NCI-H2081 treated with DMSO at 0.1 percent for 48 hours (cell line): ENCODE measurements at places on chromosomes 11 and 22.

GRCh38 chr22:46948411-46949144, 186.1 kb downstream of the TBC1D22A start:
- no peak for DNase-seq

GRCh38 chr22:39979458-39979857, 15.3 kb upstream of the FAM83F start:
- no peak for DNase-seq

DNA sequence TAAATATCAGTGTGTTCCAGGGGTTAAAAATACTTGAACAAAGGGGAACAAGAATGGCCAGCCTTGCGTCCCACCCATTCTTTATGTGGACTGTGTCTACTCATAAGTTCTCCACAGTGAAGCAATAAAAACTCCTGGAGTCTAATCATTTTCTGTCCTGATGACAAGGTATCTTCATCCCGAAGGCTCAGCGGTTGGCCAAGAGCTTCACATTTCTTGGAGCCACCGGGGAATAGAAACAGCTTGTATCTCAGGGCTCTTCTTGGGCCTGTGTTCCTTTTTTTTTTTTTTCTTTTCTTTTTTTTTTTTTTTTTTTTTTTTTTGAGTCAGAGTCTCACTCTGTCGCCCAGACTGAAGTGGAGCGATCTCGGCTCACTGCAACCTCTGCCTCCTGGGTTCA, 36.8 kb upstream of the ADORA2A start:
- no peak for DNase-seq

- DNase-seq = no peak
Measured at GRCh38 chr11:96967616-96968015, 577.8 kb downstream of the JRKL start.

- DNase-seq = no peak
Measured at GRCh38 chr11:1838426-1839144, at the start of gene TNNI2. TSS of gene TNNI2 (plus strand) at chr11:1838981. CDS start at chr11:1839697, 716 bp downstream.

DNA sequence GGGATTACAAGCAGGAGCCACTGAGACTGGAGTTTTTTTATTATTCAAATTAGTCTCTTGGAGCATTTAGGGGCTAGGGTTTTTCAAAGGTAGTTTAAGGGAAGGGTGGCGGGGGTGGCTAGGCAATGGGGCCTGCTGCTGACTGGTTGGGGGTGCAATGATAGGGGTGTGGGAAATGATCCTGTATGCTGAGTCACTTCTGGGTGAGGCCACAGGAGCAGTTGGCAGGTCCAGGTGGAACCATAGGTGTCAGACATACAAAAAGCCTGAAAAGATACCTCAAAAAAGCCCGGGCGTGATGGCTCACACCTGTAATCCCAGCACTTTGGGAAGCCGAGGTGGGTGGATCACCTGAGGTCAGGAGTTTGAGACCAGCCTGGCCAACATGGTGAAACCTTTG, 13.7 kb downstream of the MTFP1 start:
- DNase-seq = no peak

GRCh38 chr11:127117231-127117739, 116.7 kb upstream of the KIRREL3 start:
- DNase-seq = no peak

GRCh38 chr11:134755535-134755934, 343.5 kb upstream of the B3GAT1 start:
- no peak for DNase-seq

- DNase-seq = no peak
Measured at GRCh38 chr22:25548866-25549464, 15.5 kb upstream of the GRK3 start.

- DNase-seq = no peak
Measured at GRCh38 chr11:103929170-103929903, 107.1 kb upstream of the DDI1 start.

DNA sequence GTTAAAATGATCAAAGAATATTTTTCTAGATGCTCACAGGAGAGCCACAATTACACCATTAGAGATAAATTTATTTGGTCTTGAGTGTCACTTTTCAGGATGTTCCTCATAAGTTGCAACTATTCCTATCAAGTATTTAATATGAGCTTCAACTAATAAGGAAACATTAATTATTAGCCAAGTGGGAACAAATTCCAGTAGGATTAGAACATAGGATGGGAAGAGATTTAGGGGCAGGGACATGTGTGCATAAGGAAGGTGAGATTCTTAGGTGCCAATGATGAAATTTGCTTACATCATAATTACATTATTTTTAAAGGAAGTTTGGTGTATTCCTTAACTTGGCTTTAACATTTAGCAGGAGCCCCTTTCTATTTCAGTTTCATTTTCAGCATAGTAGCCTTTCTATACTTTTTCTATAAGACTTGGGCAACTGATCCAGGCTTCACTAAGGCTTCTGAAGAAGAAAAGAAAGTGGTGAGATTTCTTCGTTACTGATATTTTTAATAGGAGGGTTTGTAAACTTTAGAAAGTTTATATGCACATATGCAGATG, 38.8 kb downstream of the CSRP3 start:
- DNase-seq = no peak

GRCh38 chr11:48017105-48017830, 36.9 kb downstream of the PTPRJ start:
- DNase-seq = no peak

DNA sequence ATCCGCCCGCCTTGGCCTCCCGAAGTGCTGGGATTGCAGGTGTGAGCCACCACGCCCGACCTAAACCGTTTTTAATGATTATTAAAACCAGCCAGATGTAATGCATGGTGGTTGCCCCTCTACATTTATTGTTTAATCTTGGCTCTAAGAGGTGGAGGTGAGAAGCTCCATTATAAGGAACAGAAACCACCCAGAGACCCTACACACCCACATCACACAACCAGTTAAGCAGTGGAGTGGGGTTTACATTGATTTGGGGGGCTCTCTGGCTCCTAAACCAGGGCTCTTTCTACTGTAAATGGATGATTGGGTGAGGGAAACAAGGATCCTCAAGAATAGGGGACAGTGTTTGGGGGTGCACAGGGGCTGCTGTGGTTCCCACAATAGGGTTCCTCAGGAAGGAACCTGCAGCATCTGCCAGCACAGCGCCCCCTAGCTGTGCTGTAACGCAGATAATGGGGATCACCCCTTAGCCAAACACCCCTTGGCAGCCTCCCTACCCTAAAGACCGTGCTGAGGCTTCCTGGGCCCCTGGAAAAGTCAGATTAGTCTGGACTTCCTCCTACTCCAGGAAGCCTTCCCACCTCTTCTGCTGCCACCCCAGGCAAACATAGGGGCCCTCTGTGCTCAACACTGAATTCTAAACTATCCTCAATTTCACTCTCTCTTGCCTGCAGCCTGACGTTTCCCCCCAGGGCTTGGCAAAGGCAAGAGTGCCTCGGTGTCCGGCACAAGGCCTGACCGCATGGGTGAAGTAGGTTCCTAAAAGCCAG, 2.4 kb downstream of the MPST start:
- DNase-seq = no peak

DNA sequence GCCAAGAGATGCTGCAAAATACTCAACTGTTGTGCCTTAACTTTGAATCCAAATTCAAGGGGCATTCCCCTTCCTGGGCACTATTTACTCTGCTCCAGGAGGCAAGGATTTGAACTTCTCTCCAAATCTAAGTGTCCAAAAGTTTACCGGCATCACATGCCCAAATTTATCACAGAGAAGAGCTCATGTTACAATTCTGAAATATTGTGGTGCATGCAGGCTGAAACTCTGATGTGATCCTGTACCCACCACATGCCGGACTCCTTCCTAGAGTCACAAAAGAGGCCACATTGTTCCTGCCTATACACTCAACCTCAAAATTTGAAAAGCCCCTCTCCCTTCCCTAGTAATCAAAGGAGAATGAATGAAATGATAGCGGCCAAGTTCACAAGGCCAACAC, 1.3 kb downstream of the TRAF6 start:
- no peak for DNase-seq

GRCh38 chr11:112623057-112623456, 338.2 kb upstream of the NCAM1 start:
- no peak for DNase-seq

DNA sequence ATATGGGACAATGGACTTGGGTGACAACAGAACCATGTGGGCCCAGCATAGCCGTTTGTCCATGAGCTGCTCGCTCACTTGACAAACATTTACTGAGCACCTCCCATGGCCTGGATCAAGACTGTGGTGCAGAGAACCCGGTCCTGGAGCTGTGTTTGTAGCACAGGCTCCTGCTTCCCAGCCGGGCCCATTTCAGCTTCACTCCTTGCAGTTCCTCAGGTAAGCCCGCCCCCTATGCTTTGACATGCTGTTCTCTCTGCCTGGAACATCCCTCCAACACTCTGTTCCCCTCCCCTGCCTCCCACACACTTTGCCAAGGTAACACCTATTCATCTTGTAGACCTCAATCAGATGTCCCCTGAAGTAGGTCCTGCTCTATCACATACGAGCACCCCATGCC, 19.3 kb upstream of the IGSF22 start:
- DNase-seq = no peak

DNA sequence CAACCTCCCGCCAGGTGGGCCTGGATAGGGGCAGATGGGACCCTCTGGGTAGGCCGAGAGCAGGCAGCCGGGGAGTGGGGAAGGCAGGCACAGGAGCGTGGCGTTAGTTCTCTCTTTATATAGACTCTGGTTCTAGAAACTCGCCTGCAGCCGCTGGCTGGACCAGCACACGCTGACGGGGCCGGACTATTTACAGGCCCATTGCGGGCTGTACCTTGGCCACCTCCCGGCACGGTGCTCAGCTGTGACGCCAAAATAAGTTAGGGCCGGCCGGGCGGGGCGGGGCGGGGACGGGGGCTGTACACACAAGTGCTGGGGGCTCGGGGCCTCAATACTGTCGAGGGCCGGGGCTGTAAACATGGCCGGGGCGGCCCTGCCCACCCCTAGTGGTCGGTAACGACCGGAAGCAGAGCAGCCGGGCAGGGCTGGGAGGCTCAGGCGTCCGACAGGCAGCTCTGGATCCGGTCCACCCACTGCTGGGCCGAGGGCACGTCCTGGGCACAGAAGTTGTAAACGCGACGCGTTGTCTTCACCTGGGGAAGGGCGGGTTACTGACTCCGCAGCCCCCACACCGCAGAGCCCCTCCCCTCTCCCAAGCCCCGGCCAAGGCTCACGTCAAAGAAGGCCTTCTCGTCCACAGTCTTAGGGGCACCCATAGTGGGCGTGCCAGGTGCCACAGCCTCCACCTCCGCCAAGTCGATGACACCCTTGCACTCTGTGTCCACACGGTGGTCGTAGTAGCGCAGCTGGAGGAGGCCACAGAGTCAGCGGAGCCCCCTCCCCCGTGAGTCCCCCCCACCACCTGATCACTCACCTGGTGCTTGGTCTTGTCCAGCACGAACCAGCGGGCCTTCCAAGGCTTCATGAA, 27.9 kb downstream of the SBF1 start:
- DNase-seq = no peak

GRCh38 chr11:134008634-134009071, 51.9 kb upstream of the IGSF9B start:
- DNase-seq = no peak
